ENCODE measurements at places on chromosomes 6 and 20.

GRCh38 chr6:22227824-22228610 lies 68.8 kb downstream of the PRL start:
- DNase-seq: no peak

- no peak for DNase-seq
These were observed 211.5 kb downstream of the GRM1 start for GRCh38 chr6:146240322-146240721.

GRCh38 chr6:80733641-80734040 lies 627.2 kb downstream of the BCKDHB start:
- no peak for DNase-seq

- DNase-seq: no peak
These were observed 249.2 kb downstream of the FARS2 start for GRCh38 chr6:5510331-5511133.

DNA sequence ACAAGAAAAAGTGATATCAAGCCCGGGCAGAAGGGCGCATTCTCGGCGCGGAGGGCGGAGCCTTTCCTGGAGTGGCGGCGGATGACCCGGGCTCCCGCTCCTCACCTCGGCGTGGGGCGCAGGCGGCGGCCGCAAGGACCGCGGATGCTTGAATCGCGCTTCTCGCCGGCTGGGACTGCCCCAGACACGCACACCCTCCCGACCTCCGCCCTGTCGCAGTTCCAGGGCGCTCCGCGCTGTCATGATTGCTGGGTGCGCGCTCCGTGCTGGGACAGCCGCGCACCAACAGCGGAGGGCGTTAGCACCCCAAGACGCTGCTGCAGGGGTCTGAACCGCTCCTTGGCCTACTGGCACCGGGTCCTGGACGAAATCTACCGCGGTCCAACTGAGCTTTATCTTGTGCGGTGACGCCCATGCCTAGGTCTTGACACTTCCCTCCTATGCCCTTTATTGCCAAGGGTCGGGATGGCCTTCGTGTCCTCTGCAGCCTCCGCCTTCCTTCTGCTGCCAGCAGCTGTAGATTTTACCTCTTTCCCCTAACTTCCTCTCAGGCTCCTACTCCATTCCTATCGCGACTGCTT lies 43.3 kb downstream of the IRAK1BP1 start:
- DNase-seq: no peak

DNA sequence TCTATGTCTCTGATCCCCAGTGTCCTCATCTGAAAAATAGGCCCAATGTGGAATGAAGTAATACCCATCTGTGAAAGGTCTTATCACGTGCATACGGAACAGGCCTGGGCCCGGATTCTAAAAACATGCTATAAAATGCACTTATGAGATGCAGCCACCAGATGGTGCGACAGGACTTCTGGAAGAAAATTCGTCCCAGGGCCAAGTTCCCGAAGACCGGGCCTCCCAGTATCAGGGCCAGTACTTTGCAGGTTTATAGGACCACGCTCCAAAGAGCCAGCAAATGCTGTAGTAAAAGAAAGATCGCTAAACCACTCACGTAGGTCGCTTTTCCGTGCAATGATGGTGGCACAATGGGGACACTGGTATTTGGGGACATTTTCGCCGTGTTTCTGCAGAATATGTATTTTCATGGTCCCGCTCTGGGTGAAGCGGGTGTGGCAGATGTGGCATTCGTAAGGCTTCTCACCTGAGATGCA lies 10.6 kb downstream of the CTCFL start:
- no peak for DNase-seq

GRCh38 chr6:125230674-125231073 lies 71.1 kb downstream of the HDDC2 start:
- no peak for DNase-seq
